Activated naive CD4-positive, alpha-beta T cell treated with anti-CD3 and anti-CD28 coated beads for 36 hours (primary cell): ENCODE measurements at places on chromosomes 7 and 10.

DNA sequence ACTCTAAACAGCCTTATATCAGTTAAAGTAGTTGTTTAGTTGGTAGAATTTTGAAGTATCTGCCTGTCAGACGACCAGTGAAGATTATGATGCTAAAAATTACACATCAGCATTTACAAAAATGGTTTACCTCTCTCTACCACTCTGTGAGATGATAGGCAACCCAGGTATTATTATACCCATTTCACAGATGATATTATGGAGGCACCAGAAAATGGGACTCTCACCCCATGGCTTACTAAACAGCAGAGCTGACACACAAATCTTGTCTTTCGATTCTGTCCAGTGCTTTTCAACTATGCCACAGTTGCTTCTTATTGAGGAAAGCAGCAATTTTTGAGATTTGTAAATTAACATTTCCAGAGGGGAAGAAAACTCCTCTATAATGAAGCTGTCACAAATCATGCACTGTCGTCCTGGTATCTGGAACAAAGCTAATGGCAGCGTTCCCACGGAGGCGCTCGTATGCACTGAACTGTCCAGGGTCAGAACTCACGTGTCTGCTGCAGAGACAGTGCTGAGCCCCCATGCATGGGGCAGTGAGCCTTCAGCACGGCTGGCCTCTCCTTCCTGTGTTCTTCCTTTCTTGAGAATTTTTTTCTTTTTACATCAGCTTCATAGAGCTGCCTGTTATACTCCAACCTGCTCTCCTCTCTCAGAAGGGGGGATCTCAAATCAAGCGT is 381.1 kb downstream of the SDK1 start:
- no peak for DNase-seq

GRCh38 chr7:18087687-18088078 is 60.0 kb upstream of the PRPS1L1 start:
- no peak for DNase-seq

GRCh38 chr7:69114374-69114773 is 483.9 kb upstream of the AUTS2 start:
- no peak for DNase-seq

DNA sequence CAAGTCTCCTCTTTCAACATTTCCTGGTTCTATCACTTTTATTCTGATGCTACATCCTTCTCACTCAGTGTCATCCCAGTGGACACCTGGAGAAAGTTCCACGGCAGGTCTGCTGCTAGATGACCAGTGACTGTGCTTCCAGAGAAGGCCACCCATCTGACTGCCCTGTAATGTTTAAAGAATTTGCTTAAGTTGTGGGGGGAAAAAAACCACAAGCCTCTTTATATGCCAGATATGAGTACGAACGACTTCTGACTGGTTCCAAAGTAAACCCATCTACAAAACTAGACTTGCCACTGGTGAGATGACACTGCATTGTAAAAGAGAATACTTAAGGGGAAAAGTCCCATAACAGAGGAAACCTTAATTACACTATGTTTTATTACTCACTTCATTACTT is 69.6 kb upstream of the VWC2 start:
- DNase-seq, result no peak

DNA sequence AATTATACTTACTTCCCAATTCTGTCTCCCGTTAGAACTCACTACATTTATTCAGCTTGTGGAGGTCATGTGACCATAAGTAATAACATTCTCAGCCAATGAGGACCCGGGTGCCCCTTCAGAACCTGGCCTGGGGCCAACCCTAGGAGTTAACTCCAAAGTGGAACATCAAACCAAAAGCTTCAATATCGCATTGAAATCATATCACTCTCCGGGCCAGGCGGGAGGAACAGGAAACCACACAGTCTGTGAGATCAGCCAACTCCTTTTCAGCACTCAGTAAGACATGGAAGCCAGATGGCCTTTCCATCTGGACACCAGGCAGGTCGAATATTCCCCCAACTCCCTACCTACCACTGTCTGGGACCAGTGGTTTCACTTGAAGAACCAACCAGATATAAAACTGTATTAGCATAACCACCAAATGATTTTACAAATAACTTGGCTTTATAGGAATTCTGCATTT is 5.5 kb downstream of the CREB3L2 start:
- DNase-seq, result peak; percentile 14

DNA sequence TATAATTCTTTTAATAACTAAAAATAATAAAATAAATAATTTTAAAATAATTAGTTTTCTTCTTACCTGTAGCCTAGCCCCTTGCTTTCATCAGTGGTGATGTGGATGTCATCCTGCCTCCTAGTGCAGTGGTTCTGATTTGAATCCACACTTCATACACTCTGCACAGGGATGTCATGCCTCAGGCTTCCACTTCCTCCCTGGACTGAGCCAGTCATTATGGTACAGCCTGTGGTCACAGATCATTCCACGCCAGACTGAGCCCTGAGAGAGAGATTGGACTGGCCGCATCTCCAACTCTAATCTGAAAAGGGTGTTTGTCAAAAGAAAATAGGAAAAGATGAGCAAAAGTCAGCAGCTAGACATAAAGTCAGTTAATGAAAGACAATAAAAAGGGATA is 436.2 kb upstream of the IGFBP3 start:
- DNase-seq, result no peak

- DNase-seq, result no peak
Measured at GRCh38 chr7:112071856-112072255, 134.3 kb downstream of the DOCK4 start.

GRCh38 chr7:4202954-4203353 is 479.1 kb upstream of the FOXK1 start:
- DNase-seq, result no peak

DNA sequence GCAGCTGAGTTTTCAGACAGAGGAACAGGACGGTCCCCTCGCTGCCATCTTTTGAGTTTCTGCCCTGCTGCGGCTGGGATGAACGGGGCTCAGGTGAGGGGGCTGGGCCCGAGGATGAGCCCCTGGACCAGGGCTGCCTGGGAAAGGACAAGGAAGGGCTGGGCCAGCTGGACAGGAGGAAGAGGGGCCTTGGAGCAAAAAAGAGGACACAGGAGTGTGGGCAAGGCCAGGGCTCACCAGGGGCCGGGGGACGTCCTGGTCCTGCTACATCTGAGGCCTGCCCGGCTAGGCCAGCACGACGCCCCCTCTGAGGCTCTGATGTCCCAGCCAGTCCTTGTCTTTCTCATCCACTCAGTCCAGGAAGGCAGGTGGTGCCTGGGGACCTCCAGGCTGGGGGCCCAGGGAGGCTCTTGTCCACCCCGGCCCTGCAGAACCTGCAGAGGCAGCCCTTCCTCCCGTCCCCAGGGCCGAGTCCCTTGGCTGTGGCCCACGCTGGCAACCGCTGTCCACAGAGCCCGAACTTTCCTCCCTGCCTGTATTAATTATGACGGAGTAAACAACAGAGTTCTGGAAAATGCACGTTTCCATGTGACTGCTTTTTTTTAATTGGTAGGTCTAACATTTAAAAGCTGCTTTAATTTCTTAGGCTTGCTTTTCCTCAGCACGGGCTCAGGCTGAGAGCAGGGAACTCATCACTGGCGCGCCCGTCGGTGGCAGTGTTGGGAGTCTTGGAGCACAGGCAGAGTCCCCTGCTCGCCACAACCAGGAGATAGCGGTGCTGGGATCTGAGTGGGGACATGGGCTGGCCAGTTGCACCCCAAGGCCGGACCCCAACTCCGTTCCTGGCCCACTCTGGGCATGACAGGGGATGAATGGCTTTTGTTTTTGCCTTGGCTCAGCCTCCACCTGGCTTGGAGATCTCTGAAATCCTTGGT is 187.7 kb downstream of the ELFN1 start:
- no peak for DNase-seq

- no peak for DNase-seq
Measured at GRCh38 chr10:63286754-63287264, 153.7 kb downstream of the NRBF2 start.

GRCh38 chr7:95589031-95589430 is 7.3 kb downstream of the PDK4 start:
- DNase-seq, result no peak

DNA sequence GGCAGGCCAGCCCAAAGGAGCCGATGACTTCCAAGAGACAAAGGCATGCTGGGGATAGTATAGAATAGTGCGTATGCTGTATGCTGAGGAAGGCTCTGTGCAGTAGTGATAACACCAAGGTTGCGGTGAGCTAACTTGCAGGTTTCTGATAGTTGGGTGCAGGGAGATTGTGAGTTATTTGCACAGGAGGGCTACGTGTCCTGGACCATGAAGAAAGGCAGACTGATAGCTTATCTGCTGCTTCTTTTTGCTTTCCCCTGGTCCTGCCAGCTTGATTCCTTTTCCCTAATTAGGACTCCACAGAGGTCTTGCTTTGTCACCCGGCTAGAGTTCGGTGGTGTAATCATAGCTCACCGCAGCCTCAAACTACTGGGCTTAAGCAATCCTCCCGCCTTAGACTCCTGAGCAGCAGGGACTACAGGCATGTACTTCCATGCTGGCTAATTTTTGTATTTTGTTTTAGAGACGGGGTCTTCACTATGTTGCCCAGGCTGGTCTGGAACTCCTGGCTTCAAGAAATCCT is 43.9 kb upstream of the ARHGAP12 start:
- no peak for DNase-seq

DNA sequence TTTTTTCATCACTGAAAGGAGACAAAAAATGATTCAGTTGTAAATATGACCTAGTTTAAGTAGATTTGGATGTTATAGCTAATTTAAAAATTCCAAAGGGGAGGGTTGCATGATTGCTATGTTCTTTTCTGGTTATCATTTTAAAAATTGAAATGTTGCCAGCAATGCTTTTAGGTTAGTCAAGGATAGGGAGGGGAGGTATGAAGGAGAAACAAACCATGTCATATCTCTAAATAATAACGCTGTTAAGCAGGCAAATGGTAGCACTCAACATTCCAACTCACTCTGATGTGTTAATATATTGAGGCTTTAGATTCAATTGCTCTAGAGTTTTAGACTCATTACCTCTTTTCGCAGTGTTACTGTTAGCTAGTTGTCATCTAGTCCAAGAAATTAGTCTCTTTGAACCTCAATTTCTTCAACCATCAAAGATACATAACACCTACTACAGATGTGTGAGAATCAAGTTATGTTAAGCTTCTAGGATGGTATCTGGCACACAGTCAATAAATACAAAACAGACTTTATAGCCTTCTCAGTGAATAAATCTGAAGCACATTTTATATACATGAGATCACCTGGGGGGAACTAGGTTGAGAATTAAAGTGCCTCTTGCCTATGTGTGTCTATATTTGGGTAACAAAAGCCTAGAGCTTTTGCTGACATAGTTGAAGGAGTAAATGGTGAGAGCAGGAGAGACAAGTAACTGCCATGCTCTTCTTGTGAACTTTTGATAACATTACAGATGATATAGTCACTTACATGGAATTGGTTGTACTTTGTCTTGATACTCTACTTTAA is 124.9 kb downstream of the CSTF2T start:
- DNase-seq, result no peak

DNA sequence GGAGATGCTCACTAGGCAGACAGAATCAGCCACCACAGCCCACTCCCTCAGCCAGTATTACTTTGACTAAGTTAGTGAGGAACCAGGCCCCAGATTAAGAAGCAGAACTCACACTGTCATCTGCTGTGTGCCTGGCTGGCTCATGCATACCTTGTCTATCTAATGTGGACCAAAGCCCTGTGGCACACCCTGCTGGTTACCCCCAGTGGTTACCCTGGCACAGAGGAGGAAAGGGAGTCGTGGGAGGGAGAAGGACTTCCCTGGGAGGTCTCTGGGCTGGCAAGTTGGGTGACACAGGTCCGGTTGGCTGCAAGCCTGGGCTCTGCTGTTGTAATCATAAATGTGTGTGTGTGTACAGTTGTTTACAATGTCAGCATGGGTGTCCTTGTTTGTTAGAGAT is 7.5 kb upstream of the SH2D4B start:
- peak; percentile 84 for DNase-seq

DNA sequence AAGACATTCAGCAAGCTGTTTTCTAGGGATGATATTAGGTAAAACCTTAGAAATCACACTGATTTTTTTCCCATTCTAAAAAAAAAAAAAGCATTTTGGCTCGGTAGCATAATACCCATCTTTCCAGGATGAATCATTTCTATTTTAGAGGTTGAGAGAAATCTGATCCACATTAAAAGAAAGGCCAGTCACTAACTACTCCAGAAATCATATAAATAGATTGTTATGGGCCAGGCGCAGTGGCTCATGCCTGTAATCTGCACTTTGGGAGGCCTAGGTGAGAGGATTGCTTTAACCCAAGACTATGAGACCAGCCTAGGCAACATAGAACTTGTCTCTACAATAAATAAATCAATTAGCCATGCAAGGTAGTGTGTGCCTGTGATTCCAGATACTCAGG is 164.3 kb downstream of the BAMBI start:
- no peak for DNase-seq

DNA sequence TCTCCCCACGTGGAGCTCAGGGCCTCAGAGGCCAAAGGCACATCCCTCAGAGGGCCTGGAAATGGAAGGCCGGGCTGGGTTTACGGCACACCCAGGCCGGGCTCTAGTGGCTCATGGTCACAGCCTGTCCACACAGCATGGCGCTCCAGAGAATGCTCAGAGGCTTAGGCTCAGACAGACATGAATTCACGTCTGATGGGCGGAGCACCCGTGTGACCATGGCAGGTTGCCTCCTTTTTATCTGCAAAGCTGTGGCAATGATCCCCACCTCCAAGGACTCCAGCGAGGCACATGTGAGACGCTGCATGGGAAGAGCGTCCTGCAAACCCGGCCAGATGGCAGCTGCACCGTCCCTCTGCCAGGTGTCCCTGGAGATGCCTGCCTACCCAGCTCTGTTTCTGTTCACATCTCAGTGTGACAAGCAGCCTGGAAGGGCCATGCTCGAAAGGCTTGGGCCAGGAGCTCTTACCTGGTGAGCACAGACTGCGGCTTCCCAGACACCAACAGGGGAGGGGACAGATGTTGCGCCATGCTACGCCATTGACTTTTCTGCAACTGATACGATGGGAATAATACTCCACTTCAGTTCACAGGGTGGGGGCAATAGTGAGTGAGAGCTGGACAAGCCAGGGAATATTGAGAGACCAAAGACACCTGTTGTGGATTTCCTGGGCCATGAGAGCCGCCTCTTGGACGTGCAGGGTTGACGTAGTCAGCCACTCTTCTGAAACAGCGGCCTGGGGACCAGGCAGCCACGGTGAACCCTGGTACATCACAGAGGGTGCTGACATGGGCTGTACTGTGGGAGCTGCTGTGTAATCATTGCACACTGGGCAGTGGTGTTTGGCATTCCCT is 34.4 kb upstream of the FAM20C start:
- no peak for DNase-seq

DNA sequence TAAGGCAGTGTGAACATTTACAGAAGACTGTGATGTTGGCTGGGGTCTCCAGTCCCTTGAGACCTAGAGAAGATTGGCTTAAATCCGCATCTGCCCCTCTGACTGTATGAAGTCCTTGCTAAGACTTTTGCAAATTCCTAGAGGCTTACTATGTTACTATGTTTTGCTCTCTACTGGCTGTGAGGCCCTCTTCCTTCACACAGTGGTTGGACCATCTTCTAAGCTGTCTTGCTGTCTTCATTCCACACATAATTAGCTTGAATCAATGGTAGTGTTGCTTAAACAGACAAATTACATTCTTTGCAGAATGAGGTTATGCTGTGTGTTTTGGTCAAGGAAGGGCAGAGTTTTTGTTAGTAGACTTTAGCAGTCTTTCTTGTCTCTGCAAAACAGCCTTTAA is 658.0 kb downstream of the TYW1 start:
- DNase-seq, result no peak

- no peak for DNase-seq
Measured at GRCh38 chr10:91307489-91307888, 87.0 kb downstream of the PCGF5 start.

- DNase-seq, result no peak
Measured at GRCh38 chr7:721619-722248, 4.8 kb upstream of the DNAAF5 start.
